AG09319 (cell line): ENCODE measurements at places on chromosomes 3 and 15.
A peak's percentile ranks its signal among the peaks of the same experiment; 100 is the strongest.

GRCh38 chr15:74373731-74374647 is 6.5 kb upstream of the CYP11A1 start:
- DNase-seq: peak; percentile 38

- DNase-seq: no peak
Observed at GRCh38 chr15:94970096-94970495, 738.7 kb downstream of the MCTP2 start.

GRCh38 chr15:70142072-70142321 is 44.3 kb upstream of the TLE3 start:
- DNase-seq: no peak

DNA sequence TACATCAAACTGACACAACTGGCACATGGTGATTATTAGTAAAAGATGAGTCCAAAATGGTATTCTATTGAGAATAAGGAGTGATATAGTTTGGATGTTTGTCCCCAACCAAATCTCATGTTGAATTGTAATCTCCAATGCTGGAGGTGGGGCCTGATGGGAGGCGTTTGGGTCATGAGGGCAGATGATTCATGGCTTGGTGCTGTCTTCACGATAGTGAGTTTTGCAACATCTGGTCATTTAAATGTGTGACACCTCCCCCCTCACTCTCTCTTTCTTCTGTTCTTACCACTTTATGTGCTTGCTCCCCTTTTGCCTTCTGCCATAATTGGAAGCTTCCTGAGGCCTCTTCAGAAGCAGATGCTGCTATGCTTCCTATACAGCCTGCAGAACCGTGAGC is 90.6 kb downstream of the RSL24D1 start:
- DNase-seq: no peak

- DNase-seq: no peak
Observed at GRCh38 chr3:163632722-163633121, 1445.6 kb downstream of the SI start.

- DNase-seq: peak; percentile 10
Observed at GRCh38 chr3:56323986-56324420, 144.3 kb downstream of the ERC2 start.

GRCh38 chr3:187900993-187901755 is 155.9 kb upstream of the BCL6 start:
- no peak for DNase-seq

GRCh38 chr3:880371-880770 is 212.5 kb upstream of the CNTN6 start:
- no peak for DNase-seq

DNA sequence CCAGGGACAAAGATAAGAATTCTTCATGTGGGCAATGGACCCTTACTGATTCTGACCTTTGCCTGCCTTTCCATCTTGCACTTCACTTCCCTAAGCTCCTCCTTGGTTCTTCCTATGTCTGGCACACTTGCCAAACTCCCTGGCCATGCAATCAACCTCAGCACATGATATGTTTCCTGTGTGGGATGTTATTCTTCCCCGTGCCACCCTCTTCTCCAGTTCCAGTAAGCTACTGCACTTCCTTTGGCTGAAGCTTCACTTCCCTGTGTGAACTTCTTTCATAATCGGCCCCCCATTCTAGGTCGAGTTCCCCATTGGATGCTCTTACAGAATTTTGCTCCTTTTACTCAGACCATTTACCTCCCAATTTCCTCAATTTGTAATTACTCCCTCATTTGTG is 10.7 kb upstream of the TASOR start:
- DNase-seq: no peak

GRCh38 chr3:129047553-129047839 is 13.1 kb upstream of the GP9 start:
- DNase-seq: no peak

DNA sequence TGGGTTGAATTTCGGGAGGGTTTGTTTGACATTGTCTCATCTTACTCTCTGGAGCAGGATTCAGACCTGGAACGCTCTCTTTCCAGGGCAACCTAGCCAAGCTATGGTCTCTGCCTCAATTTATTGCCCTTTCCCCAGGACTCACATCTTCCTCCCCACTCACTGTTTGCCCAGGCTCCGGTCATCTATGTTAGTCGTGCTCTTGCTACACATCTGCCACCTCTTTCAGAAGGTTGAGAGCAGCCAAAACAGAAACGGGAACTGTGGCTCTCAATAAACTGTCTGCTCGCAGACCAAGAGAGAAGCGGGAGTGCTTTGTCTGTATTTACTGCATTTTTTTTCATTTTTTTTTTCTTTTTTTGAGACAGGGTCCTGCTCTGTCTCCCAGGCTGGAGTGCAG is 81.6 kb downstream of the ST6GAL1 start:
- DNase-seq: no peak

- DNase-seq: no peak
Observed at GRCh38 chr15:84035399-84035766, 200.2 kb upstream of the GOLGA6L4 start.

GRCh38 chr15:92326236-92326635 is 67.4 kb upstream of the ST8SIA2 start:
- DNase-seq: no peak

GRCh38 chr3:48919215-48920138 is 835 bp downstream of the ARIH2 start:
- no peak for DNase-seq

DNA sequence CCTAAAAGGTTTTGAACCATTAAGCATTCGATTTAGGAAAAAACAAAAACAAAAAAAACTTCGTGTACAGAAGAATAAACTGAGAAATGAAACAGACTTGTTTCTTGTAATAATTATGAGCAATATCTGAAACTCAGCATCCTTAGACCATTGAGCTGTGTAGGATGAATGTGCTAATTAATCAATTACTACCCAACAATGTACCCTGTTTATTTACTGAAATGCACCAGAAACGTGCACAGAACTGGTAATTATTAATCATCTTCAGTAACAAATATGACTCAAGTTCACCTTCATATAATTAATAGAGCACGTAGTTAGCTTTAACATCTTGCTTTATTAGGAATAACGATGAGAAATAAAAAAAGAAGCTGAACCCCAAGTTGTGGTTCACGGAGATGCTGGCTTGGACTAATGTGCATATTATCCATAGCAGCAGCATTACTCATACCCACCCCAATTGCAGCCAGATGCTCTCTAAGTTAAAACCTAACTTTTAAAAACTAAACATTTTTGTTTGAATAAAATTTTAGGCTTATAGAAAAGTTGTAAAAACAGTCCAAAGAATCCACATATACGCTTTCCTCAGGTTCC is 10.2 kb upstream of the C15orf61 start:
- DNase-seq: peak; percentile 44

DNA sequence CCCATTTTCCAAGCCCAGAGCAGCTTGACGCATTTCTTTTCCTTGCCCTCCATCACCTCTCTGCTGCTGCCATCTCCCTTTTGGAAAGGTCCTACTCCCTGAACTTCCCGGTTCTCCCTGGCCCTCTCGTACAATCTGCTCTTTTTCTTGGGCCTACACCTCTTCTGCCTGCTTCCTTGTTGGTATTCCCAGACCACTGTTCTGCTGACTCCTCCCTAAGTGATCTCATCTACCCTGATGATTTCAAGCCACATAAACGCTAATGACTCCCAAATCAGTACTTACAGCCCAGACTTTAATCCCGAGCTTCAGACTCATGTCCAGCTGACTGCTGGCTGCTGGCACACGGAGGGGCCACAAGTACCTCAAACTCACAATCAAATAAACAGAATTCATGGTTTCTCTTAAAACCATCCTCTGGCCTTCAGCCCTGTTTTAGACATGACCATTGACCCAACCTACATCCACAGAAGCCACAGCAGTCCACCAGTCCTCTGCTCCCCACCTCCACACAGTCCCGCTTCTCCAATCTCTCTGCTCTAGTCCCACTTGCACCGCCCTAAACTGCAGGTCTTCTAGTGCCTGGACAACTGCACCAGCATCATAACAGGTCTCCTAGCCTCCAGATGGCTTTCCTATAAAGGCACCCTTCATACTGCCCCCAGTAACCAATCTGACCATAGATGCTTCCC is 57.6 kb downstream of the AAGAB start:
- peak; percentile 52 for DNase-seq

- no peak for DNase-seq
Observed at GRCh38 chr3:58072763-58073130, 64.5 kb downstream of the FLNB start.

DNA sequence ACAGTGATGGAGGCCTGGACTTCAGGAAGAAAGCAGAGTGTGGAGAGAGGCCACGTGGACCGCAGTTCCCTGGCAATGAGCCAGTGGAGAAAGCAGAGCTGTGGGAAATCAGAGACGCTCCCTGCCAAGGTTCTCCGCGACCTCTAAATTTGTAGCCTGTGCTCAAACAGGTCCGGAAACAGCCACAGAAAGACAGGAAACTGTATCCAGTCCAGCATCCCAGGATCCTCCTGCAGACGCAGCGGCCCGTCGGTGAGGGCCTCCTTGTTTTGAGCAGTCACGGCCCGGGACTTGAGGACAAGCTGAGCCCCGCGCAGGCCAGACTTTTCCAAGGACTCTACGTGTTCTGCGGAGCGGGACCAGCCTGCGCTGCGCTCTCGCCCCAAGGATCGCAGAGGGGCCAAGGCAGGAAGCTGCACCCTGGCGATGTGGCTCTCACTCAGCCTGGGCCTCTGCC is 22.3 kb downstream of the RPSA start:
- DNase-seq: no peak

DNA sequence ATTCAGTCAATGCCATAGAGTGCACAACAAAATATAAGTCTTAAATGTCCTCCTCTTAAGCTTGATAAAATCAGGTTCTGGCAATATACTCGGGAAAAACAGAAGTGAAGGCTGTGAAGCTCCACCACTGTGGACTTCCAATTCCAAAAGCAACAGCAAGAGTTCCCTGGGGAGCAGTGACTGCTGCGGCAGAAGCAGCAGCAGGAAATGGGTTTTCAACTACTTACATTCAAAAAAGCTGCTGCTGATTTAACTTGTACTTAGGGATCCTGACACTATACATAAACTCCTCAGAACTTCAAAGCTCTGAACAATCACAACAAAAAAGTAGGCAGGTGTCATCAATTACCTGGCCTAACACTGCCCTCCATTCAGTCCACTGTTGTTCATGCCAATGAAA is 4.7 kb downstream of the CEP152 start:
- DNase-seq: no peak

DNA sequence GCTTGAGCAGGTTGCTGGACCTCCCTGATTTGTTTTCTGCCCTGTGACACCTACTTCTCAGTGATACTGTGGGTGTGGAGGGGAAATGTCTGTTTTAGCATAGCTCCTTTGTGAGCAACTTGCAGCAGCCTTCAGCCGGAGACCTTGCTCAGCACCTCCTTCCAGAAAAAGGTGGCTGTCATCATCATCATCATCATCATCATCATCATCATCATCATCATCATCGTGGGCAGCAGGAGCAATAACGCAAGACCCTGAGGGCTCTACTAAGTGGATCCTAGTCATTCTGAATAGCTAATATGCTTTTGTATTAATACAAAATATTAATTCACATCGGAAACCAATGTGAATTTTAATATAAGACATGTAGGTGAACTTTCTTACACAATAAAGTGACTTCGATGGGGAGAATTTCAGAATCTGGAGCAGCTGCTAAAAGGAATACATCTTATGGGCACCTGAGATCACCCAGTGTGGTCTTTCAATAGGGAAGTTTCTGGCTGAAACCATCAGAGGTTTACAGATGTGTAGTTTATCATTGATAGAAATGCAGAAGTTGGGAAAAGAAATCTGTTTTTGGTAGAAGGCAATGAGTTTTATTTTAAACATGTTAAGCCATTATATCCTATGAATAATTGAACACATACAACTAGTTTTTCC is 8.6 kb downstream of the GABRR3 start:
- no peak for DNase-seq

- DNase-seq: no peak
Observed at GRCh38 chr3:66047311-66048050, 8.8 kb upstream of the MAGI1 start.

- no peak for DNase-seq
Observed at GRCh38 chr3:109268181-109268580, 48.1 kb downstream of the DPPA2 start.

- DNase-seq: peak; percentile 54
Observed at GRCh38 chr15:78855746-78856145, 16.9 kb upstream of the MORF4L1 start.

GRCh38 chr15:65790694-65791334 is 1.3 kb downstream of the DENND4A start:
- no peak for DNase-seq

GRCh38 chr3:132911741-132912415 is 126.3 kb upstream of the TMEM108 start:
- DNase-seq: no peak

- DNase-seq: no peak
Observed at GRCh38 chr15:48507416-48508065, 138.0 kb downstream of the FBN1 start.

DNA sequence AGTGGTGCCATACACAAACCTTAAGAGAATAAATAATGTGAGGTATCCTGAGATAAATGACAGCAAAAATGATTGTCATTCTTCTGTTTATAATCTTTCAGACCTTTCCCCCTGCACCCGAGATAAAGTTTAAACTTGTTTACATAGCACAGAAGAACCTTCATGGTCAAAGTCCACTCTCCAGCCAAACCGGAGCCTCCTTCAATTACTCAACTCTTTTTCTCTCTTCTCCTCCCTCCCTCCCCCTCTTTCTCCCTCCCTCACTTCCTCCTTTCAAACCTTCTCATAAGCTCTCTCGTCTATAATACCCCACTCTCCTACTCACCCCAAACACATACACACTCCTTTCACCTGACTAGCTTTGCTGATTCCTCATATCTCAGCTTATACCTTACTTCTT is 198.9 kb downstream of the EFHB start:
- DNase-seq: no peak

- DNase-seq: peak; percentile 4
Observed at GRCh38 chr3:101643861-101644613, 32.9 kb downstream of the ZBTB11 start.

GRCh38 chr3:195544634-195545033 is 1.5 kb upstream of the PPP1R2 start:
- no peak for DNase-seq

DNA sequence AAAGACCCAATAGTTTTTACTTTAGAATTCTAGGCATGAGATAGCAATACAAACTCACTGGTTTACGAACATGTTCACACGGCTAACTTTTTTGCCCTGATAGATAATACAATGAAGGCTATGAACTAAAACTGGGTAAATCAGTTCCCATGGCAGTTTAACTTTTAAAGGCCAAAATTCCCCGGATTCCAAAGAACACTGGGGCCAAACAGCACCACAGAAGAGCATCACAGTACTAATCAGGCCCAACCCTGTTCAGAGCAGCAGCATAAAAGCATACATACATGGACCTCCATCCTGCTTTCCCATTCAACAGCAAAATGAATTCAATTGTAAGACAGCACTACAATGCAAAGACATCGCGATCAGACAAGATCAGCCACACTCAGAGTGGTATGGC is 540.3 kb upstream of the CCDC54 start:
- no peak for DNase-seq
